ENCODE measurements at places on chromosomes 4 and X.

- DNase-seq, result no peak
These were observed 9.9 kb upstream of the TMSB15C start for GRCh38 chrX:104085919-104086318.

GRCh38 chr4:95887551-95887950, 47.7 kb downstream of the PDHA2 start:
- DNase-seq, result no peak

- no peak for DNase-seq
These were observed 39.3 kb downstream of the NUDT6 start for GRCh38 chr4:122882857-122883735.

DNA sequence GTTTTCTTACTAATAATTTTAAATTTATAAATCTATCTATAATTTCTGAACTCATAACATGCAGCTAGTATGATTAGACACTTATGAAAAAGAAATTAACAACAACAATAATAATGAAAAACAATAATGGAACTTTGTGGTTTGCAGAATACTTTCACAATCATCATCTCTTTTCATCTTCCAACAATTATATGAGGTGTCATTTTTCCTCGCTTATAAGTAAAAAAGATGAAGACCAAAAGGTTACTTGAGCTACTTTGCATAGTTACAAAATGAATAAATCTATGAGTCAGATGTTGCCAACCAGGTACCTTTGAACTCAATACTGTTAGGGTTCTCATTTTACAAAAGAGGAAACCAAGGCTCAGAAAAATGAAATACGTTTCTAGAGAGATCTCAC, 98.5 kb upstream of the ELOVL6 start:
- no peak for DNase-seq

GRCh38 chr4:33334416-33334815, 2614.2 kb downstream of the PCDH7 start:
- no peak for DNase-seq

DNA sequence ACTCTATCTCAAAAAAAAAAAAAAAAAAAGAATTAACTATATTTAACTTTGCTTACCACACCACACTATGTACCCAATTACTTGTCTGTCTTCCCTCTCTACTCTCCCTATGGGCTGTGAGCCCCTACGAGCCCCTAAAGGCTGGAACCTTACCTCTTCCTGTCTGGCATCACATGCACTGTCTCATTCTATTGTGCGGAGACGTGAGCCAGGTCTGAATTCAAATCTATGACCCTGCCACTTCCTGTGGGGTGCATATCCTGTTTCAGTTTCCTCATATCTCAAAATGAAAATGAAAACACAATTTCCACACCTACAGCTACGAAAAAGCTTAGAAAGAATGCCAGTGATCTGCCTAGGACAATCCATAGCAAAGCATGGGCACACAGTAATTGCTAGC, 42.9 kb upstream of the HS3ST1 start:
- DNase-seq, result peak; percentile 5

GRCh38 chr4:8365951-8366350, 74.6 kb downstream of the ACOX3 start:
- no peak for DNase-seq

- no peak for DNase-seq
These were observed 219.8 kb upstream of the CTSO start for GRCh38 chr4:156173486-156173885.

DNA sequence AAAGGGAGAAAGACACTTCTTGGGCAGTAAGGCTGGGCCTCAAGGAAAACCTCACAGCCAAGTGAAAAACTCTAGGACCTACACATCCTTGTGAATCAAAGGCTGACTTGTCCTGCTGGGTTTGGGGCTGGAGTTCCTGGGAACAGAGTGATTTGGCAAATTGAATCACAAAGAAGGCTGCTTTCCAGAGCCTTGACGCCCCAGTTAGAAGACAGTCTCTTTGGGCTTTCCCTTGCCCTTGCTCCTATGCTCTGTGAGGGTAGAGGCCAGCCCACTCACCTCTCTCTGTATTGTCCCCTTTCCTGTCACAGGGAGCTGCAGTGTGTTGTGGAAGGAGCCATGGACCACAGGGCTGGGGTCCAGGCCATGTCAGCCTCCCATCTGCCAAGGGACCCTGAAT, 9.6 kb downstream of the AMER1 start:
- DNase-seq, result no peak

DNA sequence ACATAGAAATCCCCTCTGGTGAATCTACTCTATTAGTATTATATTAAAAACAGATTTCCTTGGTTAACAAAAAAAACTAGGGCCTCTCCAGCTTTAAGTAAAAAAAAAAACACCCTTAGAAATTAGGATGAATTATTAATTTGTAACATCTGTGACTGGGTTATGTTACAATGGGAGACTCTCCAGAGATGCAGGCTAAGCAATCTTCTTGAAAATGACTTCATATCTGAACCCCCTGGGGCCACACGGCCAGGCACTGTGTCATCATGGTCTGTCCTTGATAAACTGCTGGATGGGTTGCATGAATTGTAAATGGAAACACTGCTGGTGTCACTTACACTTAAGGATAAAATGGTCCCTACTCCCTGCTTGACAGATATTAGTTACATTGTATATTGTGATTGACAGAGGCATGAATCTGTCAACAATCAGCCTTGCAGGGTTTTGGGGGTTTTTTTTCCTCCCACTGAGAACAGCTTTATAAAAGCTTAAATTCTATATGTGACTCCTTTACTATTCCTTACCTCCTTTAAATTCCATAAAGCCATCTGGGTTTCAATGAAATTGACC, 49.1 kb downstream of the PRKG2 start:
- DNase-seq, result no peak

DNA sequence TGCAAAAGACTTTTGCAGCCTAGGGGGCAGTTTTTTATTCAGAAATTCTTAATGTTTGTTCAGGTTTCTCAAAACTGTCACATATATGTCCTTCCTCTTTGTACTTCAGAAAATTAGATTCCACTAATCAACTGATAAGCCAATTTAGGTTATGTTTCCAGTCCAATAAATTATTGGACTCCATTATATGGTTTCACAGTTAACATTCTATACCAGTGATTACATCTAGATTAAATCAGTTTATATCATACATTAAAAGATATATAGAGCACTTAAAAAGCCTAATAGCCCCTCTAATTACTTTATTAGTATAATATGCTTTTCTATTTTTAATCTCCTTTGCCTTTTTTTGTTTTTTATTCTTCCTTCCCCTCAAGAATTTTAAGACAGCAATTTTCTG, 434.1 kb downstream of the INPP4B start:
- DNase-seq, result no peak

DNA sequence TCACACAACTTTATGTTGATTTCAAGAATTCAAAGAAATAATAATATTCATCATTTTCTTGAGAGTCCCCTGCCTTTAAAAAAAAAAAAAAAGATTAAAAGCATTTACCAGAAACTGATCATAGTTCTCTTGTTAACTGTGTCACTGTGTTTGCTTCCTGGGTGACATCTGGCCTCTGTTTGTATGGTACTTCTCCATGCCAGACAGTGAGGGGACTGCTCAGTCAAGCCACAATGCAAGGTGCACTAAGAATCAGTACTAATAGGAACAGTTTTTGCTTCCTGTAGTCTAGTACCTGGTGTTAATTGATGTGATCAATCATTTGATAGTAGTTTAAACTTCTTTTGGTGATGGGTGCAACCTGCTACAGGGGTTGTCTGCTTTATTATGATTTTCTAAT, 77.5 kb downstream of the PHOX2B start:
- no peak for DNase-seq

- no peak for DNase-seq
These were observed 145.5 kb upstream of the DUSP21 start for GRCh38 chrX:44698357-44698756.

GRCh38 chr4:181821039-181822004, 421.9 kb upstream of the TENM3 start:
- DNase-seq, result no peak

DNA sequence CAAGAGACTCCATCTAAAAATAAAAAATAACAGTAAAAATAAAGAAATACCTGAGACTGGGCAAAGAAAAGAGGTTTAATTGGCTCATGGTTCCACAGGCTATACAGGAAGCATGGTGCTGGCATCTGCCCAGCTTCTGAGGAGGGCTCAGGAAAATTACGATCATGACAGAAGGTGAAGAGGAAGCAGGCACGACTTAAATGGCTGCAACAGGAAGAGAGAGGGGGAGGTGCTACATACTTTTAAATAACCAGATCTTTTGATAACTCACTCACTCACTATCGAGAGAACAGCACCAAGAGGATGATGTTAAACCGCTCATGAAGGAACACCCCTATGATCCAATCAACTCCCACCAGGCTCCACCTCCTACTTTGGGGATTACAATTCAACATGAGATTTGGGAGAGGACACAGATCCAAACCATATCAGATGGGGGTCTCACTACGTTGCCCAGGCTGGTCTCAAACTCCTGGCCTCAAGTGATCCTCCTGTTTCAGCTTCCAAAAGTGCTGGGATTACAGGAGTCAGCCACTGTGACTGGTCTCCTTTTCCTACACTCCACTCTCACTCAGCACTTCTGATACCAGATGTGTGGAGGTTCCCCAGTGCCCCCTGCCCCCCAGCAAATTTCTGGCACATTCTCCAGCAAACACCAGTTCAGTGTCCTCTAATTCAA, 11.9 kb upstream of the ZNF157 start:
- no peak for DNase-seq

GRCh38 chrX:134764202-134764785, 106.0 kb upstream of the PLAC1 start:
- no peak for DNase-seq

GRCh38 chrX:71955530-71956120, 45.0 kb downstream of the NHSL2 start:
- no peak for DNase-seq

DNA sequence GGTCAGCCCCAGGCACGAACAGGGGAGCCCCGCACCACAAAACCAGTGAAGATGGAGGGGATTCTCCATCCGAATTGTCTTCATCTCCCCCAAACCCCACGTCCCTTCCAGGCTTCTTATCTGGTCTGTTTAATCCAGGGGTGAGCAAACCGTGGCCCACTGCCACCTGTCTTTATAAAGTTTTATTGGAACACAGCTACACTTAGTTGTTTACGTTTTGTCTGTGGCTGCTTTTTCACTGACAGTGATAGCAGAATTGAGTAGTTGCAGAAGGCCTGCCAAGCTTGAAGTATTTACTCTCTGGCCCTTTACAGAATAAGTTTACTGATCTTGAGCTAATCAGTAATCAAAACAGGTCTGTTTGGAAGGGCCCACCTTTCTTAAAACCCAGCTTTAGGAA, 324.0 kb downstream of the ARHGAP10 start:
- DNase-seq, result no peak

DNA sequence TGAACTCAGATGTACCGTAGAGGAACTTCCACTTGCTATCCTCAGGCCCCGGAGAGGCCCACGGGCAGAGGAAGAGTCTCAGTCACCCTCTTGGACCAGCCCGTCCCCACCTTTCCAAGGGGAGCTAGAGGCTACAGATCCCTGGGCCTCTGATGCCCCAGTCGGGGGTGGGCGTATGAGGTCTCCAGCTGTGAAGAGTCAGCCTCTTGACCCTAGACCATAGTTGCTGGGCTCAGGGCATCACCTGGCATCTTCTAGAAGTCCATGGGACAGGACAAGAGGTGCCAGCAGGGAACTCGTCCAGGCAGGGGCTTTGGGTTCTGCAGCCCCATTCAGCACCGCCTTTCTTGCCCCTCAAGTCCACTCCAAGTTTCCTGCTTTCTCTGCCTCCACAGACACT, 11.6 kb downstream of the SASH3 start:
- DNase-seq, result no peak

GRCh38 chrX:129979207-129979920, 3.1 kb upstream of the BCORL1 start:
- DNase-seq, result no peak

GRCh38 chr4:1056671-1057402, 45.4 kb downstream of the FGFRL1 start:
- DNase-seq, result no peak

DNA sequence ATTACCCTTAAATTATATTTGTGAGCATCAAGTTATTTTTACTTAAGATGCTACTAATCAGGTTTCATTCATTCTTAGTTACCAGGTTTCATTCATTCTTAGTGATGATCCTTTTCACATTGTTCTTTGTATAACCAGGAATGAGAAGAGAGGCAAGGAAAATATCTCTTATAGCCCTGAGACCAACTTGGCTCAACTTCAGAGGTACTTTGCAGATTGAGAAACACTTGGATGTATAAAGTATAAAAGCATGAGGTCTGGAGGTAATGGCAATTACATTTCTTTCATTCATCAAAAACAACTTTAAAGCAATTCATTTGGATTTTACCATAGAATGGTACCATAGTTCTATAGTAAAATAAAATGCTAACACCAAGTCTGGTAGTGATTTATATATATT, 231.0 kb downstream of the PRDM5 start:
- no peak for DNase-seq

- no peak for DNase-seq
These were observed 6.4 kb upstream of the PTTG2 start for GRCh38 chr4:37953620-37954293.

GRCh38 chrX:42804524-42804923, 26.6 kb upstream of the PPP1R2C start:
- no peak for DNase-seq

DNA sequence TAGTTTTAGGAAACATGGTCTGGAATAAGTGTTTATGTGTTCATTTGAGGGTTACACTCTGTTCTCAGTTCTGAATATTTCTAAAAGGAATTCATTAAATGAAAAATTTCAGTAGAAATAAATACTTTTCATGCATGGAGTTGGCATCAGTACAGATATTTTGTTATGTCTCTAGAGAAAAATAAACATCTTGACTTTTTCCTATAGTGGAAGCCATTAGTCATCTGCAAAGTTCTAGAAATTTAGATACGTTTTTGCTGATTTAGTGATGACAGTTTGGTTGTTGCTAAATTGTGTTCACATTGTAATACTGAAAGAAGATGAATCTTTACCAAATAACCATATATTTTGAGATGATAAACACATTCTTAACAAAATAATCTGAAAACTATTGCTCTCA, 268.2 kb upstream of the TEX13A start:
- no peak for DNase-seq

Data from activated CD8-positive, alpha-beta memory T cell treated with anti-CD3 and anti-CD28 coated beads for 1 hour (primary cell).